ENCODE measurements at places on chromosomes 12 and 14.

DNA sequence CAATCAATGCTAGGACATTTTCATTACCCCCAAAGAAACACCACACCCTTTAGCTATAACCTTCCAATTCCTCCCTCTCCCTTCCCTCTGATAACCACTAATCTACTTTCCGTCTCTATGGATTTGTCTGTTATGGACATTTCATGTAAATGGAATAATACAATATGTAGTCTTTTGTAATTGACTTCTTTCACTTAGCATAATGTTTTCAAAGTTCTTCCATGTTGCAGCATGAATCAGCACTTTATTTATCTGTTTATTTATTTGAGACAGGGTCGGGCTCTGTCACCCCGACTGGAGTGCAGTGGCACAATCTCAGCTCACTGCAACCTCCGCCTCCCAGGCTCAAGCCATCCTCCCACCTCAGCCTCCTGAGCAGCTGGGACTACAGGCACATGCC, 1.2 kb upstream of the RBM19 start:
- no peak for DNase-seq

GRCh38 chr14:20499108-20499507, 6.2 kb upstream of the RNASE10 start:
- DNase-seq: no peak

DNA sequence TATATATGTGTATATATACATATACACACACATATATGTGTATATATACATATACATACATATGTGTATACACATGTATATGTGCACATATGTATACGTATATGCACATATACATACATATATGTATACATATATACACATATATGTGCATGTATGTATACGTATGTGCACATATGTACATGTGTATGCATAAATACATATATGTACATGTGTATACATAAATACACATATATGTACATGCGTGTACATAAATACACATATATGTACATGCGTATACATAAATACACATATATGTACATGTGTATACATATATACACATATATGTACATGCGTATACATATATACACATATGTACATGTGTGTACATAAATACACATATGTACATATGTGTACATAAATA, 33.3 kb upstream of the ZNF740 start:
- no peak for DNase-seq

- DNase-seq: no peak
These were observed 22.6 kb downstream of the GPHB5 start for GRCh38 chr14:63296060-63296563.

DNA sequence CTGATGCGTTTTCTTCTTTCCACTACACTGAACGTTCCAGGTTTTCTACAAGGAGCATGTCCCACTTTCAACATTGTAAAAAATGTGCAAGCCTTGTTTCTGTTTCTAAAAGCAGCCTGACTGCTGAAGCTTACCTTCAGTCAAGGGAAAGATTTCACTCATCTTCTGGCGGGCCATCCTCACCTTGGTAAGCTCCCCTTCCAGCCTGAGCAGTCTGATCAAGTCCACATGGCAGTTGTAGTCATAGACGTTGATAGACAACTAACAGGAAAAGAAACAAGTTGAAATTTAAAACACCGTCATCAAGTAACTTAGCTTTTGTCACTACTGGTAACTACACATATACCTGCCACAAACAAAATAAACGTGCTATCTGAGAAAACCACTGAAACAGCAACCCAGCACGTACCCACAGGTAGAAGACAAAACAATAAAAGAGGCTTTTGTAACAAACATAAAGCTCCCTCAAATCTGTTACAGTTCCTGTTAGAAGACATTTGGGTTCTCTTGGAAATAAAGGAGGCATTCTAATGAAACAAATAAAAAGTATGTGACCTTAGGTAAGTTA, 11.9 kb downstream of the SART3 start:
- no peak for DNase-seq
